ENCODE measurements at places on chromosomes 16 and 17. TPM values are rescaled to one million over a fixed set of nuclear protein-coding genes. Genes with fewer than 3 reads are reported as not detected.

GRCh38 chr16:66273053-66273452 is 93.4 kb upstream of the CDH5 start:
- no peak overlapping the region for H3K4me3 ChIP-seq
- H3K27ac ChIP-seq: no peak overlapping the region
- H3K36me3 ChIP-seq: no peaks in the 10 kb centered on the region
- no peaks in the 10 kb centered on the region for H3K4me1 ChIP-seq

CCL4 gene
- 1.6 TPM for total RNA-seq

KRT20 gene
- not detected for total RNA-seq

- no peak for DNase-seq
- H3K36me3 ChIP-seq: no peaks in the 10 kb centered on the region
- no peak overlapping the region for H3K4me3 ChIP-seq
- no peak overlapping the region for H3K27ac ChIP-seq
- no peaks in the 10 kb centered on the region for H3K4me1 ChIP-seq
Measured at GRCh38 chr17:72950242-72950931, 142.1 kb downstream of the SLC39A11 start.

DNA sequence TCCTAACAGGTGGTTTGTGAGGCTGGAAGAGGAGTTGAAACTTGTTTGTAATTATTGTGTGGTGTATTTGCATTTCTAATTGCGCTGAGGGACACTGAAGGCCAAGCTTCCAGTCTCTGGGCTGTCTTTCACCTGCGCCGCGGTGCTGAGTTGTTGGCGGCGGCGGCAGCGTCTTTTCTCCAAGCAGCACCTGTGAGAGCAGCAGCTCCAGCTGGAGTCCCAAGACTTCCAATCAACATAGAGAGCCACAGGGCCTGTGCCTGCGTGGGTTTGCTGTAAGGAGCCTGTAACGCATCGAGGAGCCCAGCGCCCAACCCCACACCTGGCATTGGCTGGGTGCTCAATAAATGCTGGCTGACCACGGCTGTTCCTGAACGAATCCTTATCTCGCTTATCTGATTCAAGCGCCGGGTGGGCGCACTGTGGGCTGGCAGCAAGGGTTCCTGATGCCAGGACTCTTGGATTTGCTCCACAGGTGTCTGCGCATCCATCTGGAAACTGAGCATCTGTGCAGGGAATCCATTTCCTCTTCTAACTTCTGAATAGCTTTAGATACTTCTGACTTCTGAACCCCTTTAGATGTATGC is 138.1 kb downstream of the ASIC2 start:
- DNase-seq: no peak
- no peak overlapping the region for H3K4me3 ChIP-seq
- H3K27ac ChIP-seq: no peak overlapping the region
- H3K27me3 ChIP-seq: no peaks in the 10 kb centered on the region
- H3K4me1 ChIP-seq: no peaks in the 10 kb centered on the region

DNA sequence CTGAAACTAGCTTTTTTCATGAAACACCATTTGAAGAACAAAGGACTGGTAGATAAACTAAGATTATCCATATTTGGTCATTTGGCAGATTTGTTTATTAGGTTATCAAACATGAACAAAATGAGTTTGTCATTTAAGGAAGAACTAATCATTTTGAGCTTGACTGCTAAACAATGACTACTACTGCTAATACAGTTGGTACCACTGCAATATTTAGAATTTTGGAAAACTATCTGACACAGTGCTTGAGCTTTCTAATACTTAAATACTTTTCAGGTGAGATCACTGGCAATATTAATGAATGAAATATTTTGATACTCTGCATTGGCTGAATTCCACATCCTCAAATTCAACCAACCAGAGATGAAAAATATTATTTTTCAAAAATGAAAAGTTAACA is 47.2 kb downstream of the MED13 start:
- H3K4me3 ChIP-seq: no peak overlapping the region
- H3K4me1 ChIP-seq: no peaks in the 10 kb centered on the region
- DNase-seq: no peak
- H3K27me3 ChIP-seq: no peaks in the 10 kb centered on the region

CHST5 gene
- not detected for total RNA-seq

CTRB2 gene
- not detected for total RNA-seq

VTN gene
- 0.65 TPM for total RNA-seq

NETO2 gene
- 8.1 TPM for total RNA-seq

PIP4K2B gene
- 32.4 TPM for total RNA-seq

CCL1 gene
- total RNA-seq: not detected

DNA sequence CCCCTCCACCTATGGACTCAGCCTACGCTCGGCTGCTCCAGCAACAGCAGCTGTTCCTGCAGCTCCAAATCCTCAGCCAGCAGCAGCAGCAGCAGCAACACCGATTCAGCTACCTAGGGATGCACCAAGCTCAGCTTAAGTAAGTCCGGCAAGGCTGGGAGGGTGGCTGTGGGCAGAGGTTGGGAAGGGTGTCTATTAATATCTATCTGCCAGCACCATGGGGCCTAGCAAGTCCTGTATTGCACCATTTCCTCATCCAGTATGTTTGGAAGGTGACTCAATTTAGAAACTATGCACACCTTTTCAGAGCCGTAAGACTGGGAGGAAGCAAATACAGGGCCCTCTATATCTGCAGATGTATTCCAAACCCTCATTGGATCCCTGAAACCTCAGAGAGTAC is 45.0 kb upstream of the ARHGAP44 start:
- H3K27me3 ChIP-seq: no peaks in the 10 kb centered on the region
- H3K4me1 ChIP-seq: no peaks in the 10 kb centered on the region
- no peak for DNase-seq
- no peak overlapping the region for H3K27ac ChIP-seq
- no peak overlapping the region for H3K4me3 ChIP-seq

DNA sequence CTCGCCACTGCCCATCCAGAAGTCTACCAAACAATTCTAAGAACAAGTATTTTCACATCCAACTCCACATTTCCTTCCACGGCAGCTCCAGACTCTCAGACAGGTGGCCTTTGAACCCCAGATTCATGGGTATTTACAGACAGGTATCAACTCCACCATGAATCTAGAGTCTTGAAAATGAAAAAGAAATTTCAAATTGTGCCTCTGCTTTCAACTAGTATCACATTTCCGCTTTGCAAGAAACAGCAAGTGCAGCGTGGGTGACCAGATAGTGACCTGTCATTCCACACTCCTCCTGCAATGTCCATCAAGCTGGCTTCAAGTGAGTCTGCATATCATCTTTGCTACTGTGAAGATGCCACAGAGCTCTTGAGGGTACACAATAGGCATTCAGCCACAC is 232.4 kb upstream of the RPL38 start:
- DNase-seq: no peak
- no peaks in the 10 kb centered on the region for H3K36me3 ChIP-seq
- no peak overlapping the region for H3K27ac ChIP-seq
- no peak overlapping the region for H3K4me3 ChIP-seq
- no peaks in the 10 kb centered on the region for H3K4me1 ChIP-seq

CISD3 gene
- 8.0 TPM for total RNA-seq

GRCh38 chr17:56222255-56222654 is 69.0 kb downstream of the ANKFN1 start:
- H3K4me3 ChIP-seq: no peak overlapping the region
- DNase-seq: no peak
- H3K27ac ChIP-seq: no peak overlapping the region
- H3K27me3 ChIP-seq: no peaks in the 10 kb centered on the region
- no peaks in the 10 kb centered on the region for H3K36me3 ChIP-seq

DNA sequence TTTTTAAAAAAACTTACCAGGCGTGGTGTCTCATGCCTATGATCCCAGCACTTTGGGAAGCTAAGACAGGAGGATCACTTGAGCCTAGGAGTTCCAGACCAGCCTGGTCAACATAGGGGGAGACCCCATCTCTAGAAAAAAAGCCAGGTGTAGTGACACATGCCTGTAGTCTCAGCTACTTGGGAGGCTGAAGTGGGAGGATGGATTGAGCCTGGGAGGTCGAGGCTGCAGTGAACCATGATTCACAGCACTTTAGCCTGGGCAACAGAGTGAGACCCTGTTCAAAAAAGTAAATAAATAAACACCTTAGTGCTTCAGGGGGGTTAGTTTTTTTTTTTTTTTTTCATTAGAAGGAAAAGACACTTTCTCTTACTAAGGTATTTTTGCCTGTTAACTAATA is 58.9 kb upstream of the LRRC37A3 start:
- H3K4me3 ChIP-seq: no peak overlapping the region
- no peak overlapping the region for H3K27ac ChIP-seq
- H3K27me3 ChIP-seq: no peaks in the 10 kb centered on the region
- H3K36me3 ChIP-seq: no peaks in the 10 kb centered on the region
- peaks cover 19% of the 10 kb centered on the region for H3K4me1 ChIP-seq
- no peak for DNase-seq

DNA sequence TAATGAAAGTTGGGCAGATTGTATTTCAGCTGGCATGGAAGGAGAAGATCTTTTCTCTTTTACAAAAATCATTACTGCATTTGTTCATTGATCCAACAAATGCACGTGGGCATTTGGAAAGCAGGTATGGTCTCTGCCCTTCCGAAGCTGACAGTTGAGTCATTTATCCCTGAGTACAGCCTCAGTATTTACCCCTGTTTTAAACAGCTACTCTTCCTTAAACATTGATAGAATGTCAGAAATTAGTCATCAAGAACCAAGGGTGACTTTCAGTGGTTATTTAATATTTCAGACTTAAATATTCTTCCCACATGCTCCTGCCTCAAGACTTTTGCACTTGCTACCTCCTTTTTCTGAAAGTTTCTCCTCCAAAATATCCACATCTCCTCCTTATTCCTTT is 226.7 kb upstream of the HSBP1 start:
- no peaks in the 10 kb centered on the region for H3K4me1 ChIP-seq
- DNase-seq: no peak
- H3K27ac ChIP-seq: no peak overlapping the region
- no peaks in the 10 kb centered on the region for H3K27me3 ChIP-seq
- no peak overlapping the region for H3K4me3 ChIP-seq
- H3K36me3 ChIP-seq: no peaks in the 10 kb centered on the region

CNTNAP4 gene
- not detected for total RNA-seq

DNA sequence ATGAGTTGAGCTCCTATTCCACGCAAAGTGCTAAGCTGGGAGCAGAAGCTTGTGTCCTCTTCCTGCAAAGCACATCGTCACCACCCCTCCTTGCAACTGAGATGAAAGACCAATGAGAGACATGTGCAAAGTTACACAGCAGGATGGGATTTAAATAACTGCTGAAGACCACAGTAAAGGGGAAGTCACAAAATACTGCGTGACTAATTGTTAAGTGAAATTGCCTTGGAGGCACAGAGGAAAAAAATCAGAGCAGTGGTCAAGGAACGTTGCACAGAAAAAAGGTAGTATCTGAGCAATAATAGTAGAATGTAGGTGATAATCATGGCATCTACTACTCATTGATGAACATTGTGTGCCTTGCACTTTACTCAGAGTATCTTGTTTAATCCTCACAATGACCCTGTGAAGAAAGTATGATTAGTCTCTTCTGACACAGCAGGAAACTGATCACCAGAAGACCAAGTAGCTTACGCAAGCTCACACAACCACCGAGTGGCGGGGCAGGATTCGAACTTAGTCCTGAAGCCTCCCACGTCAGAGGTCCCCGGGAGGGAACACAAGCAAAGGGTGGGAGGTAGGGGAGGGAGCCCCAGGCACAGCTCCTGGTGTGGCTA is 15.4 kb upstream of the MYO18A start:
- H3K27me3 ChIP-seq: no peaks in the 10 kb centered on the region
- no peak overlapping the region for H3K27ac ChIP-seq
- no peak overlapping the region for H3K4me3 ChIP-seq
- no peak for DNase-seq

CPNE7 gene
- total RNA-seq: 0.39 TPM

PYDC1 gene
- not detected for total RNA-seq

- no peak overlapping the region for H3K4me3 ChIP-seq
- no peaks in the 10 kb centered on the region for H3K4me1 ChIP-seq
- no peak overlapping the region for H3K27ac ChIP-seq
- no peaks in the 10 kb centered on the region for H3K36me3 ChIP-seq
- DNase-seq: no peak
- no peaks in the 10 kb centered on the region for H3K27me3 ChIP-seq
Measured at GRCh38 chr17:64037802-64038201, 17.4 kb upstream of the ICAM2 start.

- no peaks in the 10 kb centered on the region for H3K27me3 ChIP-seq
- peak overlapping the region; percentile 46 for H3K4me3 ChIP-seq
- peaks cover 3% of the 10 kb centered on the region for H3K36me3 ChIP-seq
- no peak overlapping the region for H3K27ac ChIP-seq
- H3K4me1 ChIP-seq: no peaks in the 10 kb centered on the region
Measured at GRCh38 chr17:31859487-31860008, 504 bp upstream of the COPRS start.

DNA sequence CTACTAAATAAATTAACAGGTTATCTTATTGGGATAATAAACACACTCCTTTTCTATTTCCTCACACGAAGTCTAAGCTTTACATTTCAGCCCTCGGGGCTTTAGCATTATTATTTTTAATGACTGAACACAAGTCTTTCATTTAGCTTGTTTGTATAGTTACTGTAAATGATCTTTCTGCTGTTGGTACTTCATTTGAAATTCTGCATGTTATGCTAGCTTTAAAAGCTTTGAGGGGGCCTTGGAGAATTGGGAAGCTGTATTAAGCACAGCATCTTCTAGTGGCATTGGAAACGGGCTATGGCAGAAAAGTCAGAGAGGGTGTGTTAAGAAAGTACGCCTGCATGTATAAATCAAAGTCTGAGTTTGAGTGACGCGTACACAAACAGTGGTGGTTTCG is 243.7 kb downstream of the FTO start:
- no peaks in the 10 kb centered on the region for H3K27me3 ChIP-seq
- H3K36me3 ChIP-seq: no peaks in the 10 kb centered on the region
- peaks cover 6% of the 10 kb centered on the region for H3K4me1 ChIP-seq
- no peak overlapping the region for H3K27ac ChIP-seq

PTGES3L gene
- 0.94 TPM for total RNA-seq

DNA sequence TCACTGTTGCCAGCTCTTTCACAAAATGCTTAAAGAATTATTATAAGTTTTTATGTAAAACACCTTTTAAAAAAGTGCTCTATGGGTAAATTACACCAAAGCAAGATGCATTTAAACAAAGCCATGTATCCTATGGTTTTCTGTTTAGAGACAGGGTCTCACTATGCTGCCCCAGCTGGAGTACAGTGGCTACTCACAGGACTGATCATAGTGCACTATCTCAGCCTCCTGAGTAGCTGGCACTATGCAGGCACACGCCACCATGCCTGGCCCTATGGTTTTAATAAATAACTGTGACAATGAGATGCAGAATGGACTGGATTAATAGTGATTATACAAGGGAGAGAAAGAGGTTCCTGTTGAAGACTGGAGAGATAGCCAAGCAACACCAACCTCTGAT is 40.2 kb downstream of the SPOP start:
- no peaks in the 10 kb centered on the region for H3K27me3 ChIP-seq
- peaks cover 11% of the 10 kb centered on the region for H3K4me1 ChIP-seq
- H3K36me3 ChIP-seq: peaks cover 5% of the 10 kb centered on the region
- no peak overlapping the region for H3K27ac ChIP-seq

GRCh38 chr16:17557949-17558348 is 87.2 kb upstream of the XYLT1 start:
- H3K4me1 ChIP-seq: no peaks in the 10 kb centered on the region
- no peak for DNase-seq
- H3K27ac ChIP-seq: no peak overlapping the region
- H3K27me3 ChIP-seq: no peaks in the 10 kb centered on the region
- H3K36me3 ChIP-seq: no peaks in the 10 kb centered on the region

OR3A3 gene
- total RNA-seq: not detected
